IPS DF 6.9 (cell line): ENCODE measurements at places on chromosomes 12 and 14.

DNA sequence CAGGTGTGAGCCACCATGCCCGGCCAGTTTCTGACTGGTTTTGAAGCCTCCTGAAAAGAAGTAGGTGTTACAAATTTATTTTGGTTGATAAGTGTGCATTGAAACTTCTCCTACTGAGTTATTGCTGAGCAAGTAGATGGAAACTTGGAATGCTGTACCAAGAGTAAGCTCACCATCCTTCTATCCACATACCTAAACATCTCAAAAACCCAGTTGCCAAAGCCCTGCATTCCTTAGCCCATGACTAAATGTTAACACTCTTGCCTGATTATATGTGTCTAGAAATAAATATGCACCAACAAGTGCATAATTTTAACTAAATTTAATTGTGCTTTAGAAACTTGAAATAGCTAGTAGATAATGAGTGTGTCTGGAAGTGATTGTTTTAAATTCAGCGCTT lies 357.8 kb downstream of the DUSP6 start:
- no peak for DNase-seq

DNA sequence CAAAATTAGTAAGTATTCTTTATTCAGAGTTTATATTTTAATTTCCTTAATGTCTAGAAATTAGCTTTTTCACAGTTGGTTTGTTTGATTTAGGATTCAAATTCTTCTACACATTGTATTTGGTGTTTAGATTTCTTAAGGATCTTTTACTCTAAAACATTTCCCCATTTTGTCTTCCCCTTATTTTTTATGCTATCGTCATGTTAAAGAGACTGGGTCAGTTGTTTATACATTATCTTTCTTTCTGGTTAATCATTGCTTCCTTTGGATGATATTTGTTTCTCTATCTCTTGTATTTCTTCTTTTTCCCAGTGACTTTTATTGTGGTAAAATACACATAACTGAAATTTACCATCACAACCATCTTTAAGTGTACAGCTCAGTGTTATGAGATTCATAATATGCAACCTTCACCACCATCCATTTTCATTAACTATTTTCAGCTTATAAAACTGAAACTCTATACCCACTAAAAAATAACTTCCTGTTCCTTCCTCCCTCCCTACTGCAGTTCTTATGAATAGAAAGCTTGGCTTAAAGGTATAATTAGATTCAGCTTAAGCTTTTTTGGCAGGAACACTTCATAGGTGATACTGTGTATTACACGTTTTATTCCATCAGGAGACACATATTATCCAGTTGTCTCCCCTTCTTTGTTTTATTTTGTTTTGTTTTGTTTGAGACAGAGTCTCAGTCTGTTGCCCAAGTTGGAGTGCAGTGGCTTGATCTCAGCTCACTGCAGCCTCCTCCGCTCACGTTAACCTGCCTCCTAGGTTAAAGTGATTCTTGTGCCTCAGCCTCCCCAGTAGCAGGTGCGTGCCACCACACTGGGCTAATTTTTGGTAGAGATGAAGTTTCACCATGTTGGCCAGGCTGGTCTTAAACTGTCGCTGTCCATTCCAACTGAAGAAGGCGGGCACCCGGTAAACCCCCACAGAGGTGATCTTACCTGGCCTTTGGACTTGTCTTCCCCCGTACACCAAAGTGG lies 45.0 kb downstream of the NOPCHAP1 start:
- no peak for DNase-seq

DNA sequence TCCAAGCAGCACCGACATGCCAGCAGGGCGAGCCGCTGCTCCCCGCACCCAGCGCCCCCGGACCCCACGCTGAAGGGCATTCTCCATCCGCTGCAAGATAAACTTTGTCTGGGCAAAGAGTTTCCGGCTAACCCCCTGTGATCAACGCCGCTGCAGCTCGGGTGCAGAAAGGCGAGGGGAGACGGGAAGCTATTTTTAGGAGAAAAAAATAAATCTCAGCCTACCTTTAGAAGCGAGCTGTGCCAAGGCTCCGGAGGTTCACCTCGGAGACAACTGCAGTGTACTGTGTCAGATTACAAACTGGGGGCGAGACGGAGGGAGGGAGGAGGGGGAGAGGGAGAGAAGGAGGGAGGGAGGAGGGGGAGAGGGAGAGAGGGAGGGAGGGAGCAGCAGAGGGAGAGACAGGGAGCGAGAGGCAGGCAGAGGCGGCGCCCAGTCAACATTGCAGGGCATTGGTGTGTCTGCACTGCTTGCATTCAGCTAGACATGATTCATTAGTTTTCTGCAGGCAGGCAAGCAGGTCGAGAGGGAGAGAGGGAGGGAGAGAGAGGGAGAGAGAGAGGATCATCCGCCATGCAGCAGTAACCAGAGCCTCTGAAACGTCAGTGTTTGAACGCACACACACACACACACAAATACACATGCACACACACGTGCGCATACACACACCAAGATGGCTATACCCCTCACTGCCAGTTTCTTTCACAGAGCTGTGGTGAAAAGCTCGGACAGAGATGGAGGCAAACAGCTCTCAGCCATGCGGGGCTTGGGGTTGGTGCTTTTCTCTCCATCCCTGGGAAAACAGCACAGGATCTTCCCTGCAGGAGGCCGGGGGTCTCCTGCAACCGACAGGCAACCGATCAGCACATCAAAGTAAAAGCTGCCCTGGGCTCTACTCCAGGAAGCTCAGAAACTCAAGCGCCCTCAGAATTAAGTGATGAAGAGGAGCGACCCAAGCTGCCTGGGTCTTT lies at the start of gene RIMBP2:
Gene RIMBP2, minus strand, starts transcription at position 302 of the 971 bp plus-strand sequence. CDS start 237,286 bp downstream, outside the sequence.
- no peak for DNase-seq

GRCh38 chr12:32400114-32400672 lies 835 bp downstream of the FGD4 start:
- no peak for DNase-seq

DNA sequence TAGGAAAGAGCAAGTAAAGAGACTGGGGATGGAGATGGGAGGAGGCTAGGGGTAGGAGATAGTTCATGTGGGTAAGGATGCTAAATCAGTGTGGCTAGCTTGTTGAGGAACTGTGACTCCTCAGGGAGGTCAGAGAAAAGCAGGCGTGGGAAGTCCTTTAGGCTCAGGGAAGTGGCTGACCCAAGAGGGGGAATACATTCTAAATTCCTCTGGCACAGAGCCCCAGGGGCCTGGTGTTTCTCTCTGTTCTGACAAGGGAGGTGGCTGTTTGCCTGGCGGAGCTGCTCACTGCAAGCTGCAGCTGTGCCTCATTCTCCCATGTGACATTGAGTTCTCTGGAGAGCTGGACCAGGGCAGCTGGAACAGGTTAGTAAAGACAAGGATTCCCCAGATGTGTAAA lies 152.2 kb upstream of the SLC38A2 start:
- no peak for DNase-seq

GRCh38 chr12:3204143-3204542 lies 127.0 kb downstream of the TSPAN9 start:
- no peak for DNase-seq

DNA sequence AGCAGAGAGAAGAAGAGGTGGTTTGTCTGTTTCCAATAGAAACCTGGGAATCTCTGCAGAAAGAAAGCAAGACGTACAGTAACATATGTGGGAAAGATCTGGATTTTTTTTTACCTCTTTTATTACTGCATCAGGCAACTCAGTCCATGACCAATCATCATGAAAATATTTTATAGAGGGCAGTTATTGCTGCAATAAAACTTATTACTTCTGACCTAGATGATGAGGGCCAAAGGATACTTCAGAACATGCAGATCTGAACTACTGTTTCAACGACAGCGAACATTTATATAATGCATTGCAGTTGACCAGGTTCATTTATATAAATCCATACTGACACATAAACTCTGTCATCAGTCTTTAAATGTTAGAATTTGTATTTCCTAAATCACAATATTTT lies 67.7 kb downstream of the STAB2 start:
- DNase-seq, result no peak
